ENCODE measurements at places on chromosomes 12 and 14.

GRCh38 chr12:79452906-79453305 lies 237.9 kb downstream of the PAWR start:
- no peak for DNase-seq

DNA sequence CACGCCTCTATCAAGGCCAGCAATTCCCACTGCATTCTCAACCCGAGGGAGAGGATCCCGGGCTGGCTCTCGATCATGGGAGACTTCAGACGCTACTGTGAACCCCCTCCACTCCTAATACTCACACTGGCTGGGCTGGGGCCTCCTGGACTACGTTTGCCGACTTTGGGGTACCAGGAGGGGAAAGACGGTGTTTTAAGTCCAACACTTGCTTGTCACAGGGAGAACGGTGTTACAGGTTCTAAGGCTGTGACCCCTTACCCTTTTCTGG lies 463 bp downstream of the NACA start:
- no peak for DNase-seq

GRCh38 chr14:70585231-70585630 lies 15.2 kb downstream of the MED6 start:
- no peak for DNase-seq

GRCh38 chr14:103374121-103374520 lies 11.1 kb upstream of the MARK3 start:
- DNase-seq: no peak

DNA sequence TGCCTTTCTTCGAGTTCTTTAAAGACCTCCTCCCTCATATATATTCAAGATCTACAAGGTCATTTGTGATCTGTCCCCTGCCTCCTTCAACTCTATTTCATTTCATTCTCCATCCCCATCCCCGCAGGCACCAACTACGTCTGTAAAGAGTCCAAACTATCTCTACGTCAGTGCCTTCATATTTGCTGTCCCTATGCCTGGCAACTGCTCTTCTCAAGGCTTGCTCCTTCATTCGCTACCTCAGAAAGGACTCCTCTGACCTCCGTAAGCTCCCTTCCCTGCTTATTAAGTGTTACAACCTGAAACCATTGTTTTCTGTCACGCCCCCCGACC lies 650 bp downstream of the LLPH start:
- no peak for DNase-seq

DNA sequence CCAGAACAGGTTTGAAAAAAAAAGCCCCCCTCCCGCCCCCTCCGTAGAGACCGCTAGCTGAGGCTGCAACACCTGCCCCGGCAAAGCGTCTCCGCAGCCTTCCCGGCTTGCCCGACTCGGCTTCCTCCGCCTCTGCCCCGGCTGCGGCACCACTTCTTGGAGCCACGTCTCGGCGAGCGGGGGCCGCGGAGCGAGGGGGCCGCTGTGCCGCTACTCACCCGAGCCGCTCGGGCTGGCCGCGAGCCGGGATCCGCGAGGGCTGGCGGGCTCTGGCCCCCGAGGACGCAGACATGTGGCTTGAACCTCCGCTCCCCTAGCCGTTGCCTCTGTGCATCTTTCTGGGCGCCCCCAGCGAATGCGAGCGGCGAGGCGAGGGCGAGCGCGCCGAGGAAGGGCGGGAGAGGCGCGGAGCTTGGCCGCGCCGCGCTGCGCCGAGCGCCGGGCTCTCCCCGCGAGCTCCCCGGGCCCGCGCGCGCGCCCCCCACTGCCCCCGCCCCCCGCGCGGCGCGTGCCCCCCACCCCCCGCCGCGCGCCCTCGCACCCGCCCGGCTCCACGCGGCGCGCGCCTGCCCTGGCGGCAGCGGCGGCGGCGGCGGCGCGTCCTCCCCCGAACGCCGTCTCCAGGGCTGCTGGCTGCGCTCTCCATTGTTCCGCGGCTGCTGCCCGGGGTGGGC lies 249.5 kb downstream of the APAF1 start:
- no peak for DNase-seq

- no peak for DNase-seq
Measured at GRCh38 chr14:103130017-103130764, 6.9 kb downstream of the TNFAIP2 start.

DNA sequence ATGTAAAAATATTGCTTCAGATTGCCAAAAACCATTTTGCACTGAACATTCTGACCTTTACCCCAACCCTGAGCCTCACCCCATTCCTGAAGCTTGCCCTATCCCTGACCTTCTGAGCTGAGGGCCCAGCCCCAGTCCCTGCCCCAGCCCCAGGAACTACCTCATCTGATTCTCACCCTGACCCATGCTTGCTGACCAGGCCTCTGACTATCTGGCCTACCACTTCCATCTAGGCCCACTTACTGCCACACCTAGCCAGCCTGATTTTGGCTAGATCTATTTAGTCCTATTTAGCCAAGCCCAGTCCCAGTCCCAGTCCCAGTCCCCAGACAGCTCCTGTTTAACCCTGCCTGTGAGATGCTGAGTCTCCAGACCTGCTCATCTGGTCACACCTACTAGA lies 33.6 kb downstream of the OR10P1 start:
- no peak for DNase-seq

DNA sequence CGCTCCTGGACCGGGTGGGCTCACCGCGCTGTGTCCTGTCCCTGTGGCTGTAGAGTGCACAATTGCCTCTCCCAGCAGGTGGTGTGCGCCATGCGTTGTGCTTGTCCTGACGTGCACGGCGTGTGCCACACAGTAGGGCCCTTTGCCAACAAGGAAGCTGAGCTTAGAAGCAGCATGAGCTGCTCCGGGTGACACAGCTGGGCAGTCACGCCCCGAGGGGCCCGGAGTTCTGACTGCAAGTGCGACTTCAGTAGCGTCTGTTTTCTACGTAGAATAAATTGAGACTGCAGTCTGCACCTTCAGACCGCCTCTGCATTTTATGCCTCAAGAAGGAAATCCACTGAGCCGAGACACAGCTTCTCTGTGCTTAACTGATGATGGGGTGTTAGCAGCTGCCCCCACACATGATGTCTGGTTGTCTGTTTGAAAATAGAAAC lies 81.6 kb downstream of the ADGRD1 start:
- no peak for DNase-seq

DNA sequence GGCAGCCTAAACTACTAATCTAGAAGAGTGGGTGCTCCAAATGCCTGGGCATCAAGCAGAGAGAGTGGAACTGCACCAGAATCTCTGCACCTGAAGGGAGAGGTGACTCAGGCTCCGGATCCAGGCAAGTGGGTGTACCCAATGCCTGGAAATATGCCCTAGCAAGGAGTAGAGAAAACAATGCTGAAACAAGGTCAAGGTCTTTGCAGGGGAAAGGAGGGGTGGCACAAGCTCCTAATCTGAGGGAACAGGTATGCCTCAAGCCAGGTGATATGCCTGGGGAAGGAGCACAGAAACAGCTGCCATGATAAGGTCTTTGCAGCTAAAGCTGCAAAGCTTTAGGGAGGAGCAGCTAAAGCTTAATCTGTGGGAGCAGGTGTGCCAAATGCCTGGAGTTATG lies 136.0 kb upstream of the KITLG start:
- no peak for DNase-seq

DNA sequence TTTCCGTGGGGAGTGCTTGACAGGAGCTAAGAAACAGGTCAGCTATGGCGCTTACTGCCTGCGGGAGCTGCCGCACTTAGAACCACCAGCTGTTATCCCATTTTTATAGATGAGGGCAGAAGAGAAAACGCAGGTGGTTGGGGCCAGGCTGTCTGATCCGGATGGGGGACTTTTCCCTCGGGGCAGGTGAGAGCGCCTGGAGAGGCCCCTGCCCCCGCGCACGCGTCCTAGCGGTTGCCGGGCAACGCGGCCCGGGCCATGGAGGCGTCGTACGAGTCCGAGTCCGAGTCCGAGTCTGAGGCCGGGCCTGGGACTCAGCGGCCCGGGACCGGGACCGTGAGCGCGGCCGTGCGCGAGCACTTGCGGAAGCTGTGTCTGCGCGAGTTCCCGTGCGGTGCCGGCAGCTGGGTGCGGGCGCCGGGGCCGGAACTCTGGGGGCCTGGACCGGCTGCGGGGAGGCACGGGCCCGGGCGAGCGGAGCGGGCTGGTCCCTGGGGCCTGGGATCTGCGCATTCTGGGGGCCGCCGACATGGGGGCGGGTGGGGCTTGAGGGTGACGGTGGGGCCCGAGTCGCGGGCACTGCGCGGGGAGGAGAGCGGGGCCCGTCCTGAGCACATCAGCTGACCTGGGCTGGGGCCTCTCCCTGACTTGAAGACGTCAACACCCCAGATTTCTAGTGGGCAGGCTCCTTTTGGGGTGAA lies at the start of gene LRRC43:
LRRC43 (plus strand) TSS at position 237 of the 701 bp plus-strand sequence; CDS start at position 259, 22 bp downstream.
- no peak for DNase-seq

- no peak for DNase-seq
Measured at GRCh38 chr14:25570483-25570882, 520.5 kb upstream of the STXBP6 start.

All from HT1080 (cell line).